ENCODE measurements at places on chromosomes 11 and 22.
A peak's percentile ranks its signal among the peaks of the same experiment; 100 is the strongest.

DNA sequence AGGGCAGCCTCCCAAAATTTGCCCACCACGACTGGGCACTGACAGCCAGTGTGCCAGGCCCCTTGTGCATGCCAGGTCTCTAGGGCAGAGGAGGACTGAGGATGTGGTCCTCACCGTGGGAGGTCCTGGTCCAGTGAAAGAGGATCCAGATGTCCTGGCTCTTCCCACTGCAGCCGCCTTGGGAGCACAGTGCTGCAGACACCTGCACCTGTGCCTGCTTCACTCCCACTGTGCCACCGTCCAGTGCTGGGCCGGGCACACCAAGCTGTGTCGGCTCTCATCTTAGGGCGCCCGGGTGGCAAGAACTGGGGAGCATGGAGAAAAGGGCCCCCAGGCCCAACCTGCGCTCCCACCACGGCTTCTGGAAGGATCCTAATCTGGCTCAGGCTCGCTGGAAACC is 1147.1 kb downstream of the BRD1 start:
- DNase-seq, result no peak

GRCh38 chr11:119363851-119364590 is 17.5 kb downstream of the USP2 start:
- DNase-seq, result peak; percentile 77

- no peak for DNase-seq
Measured at GRCh38 chr22:20115691-20116375, at the start of gene RANBP1. RANBP1 (plus strand) TSS chr22:20116104; CDS start chr22:20116185, 81 bp downstream.

DNA sequence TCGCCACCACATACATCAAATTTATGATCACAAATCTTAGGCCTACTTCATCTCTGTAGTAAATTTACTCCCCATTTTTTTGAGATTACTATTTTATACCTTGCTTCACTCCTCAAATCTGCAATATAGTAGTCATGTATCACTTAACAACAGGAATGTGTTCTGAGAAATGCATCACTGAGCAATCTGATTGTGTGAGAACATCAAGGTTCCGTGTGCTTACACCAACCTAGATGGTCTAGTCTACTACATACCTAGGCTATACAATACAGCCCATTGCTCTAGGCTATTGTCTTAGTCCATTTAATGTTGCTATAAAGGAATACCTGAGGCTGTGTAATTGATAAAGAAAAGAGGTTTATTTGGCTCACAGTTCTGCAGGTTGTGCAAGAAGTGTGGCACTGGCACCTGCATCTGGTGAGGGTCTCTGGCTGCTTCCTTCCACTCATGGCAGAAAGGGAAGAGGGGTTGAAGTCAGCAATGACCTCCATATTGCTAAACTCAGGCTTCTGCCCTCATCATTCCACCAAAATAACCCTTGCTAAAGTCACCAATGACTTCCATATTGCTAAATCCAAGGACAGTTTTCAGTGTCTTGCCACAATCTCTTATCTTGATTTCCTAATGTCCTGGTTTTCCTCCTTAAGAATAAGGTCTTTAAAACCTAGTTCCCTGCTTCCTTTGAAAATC is 140.3 kb downstream of the RBFOX2 start:
- no peak for DNase-seq

DNA sequence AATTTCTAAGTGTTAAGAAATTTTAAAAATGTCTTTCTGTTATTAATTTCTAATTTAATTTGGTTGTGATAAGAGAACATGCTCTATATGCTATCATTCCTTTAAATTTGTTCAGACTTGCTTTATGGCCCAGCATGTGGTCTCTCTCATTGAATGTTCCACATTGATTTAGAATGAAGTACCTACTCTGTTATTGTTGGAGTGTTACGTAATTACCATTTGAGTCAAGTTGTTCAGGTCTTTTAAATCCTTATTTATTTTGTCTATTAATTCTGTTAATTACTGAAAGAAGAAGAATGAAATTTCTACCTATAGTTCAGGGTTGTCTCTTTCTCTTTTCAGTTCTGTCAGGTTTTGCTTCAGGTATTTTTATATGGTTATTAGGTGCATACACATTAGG is 57.0 kb downstream of the PRMT3 start:
- DNase-seq, result peak; percentile 54

DNA sequence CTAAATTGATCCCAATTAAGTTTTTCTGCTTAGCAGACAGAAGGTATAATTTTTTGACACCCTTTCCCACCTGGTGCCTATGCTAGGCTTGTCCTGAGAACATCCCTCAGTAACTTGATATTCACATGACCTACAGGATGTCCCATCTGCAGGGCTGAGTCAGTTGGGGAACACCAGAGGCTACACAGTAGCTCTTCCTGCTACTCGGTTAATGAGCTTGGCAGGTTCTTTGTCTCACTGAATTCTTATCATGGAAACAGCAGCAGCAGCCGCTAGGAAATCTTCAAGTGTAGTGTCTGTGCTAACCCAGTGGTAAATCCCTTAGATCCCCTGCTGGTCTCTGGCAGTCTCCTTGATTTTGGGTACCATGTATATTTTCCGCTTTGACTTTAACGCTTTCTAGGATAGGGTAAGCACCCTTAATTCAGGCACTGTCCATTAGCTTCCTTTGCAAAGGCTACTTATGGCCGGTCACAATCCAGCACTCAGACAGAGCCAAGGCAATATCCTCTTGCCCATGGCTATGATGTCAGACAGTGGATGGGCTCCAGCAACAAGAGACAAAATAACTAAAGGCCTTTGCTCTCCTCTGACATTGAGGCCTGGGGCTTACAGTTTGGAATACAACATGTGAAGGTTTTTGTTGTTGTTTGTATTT is 8.5 kb downstream of the MRPL16 start:
- peak; percentile 38 for DNase-seq

DNA sequence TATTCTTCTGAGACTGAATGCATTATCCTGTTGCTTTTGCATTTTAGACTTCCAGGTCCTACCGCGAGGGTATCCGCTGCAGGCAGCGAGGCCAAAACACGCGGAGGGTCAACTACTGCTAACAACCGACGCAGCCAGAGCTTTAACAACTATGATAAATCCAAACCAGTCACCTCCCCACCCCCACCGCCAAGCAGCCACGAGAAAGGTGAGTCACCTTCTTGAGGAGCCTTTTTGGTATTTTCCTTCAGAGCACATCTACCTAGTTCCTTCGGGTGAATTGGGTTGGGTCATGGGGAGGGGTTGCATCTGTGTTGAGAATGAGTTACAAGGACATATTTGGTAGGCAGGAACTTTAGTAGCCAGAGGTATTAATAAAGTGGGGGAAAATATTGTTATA is 179.8 kb downstream of the NAV2 start:
- no peak for DNase-seq

- DNase-seq, result no peak
Measured at GRCh38 chr11:94975599-94975998, 2.1 kb downstream of the KDM4D start.

DNA sequence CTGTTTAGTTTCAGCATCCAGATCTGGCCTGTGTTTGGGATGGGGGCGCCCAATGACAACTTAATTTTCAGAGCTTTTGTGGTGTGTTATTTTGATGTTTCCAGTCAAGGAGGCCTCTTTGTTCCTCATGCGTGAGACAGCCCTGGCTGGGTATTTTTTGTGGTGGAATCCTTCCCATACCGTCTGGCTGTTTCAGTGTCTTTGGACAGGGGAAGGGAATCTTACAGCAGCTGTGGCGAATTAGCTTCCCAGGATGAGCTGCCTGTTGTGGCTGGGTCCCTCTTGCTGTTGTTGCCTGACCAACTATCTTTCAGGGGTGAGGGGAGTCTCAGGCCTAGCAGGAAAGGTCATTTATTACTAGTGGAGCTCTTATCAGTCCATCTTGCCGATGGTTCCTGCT is 138.8 kb downstream of the ARHGAP20 start:
- no peak for DNase-seq

- no peak for DNase-seq
Measured at GRCh38 chr11:3189196-3189843, 24.2 kb upstream of the OSBPL5 start.

GRCh38 chr11:92361551-92361950 is 136.9 kb downstream of the FAT3 start:
- no peak for DNase-seq

DNA sequence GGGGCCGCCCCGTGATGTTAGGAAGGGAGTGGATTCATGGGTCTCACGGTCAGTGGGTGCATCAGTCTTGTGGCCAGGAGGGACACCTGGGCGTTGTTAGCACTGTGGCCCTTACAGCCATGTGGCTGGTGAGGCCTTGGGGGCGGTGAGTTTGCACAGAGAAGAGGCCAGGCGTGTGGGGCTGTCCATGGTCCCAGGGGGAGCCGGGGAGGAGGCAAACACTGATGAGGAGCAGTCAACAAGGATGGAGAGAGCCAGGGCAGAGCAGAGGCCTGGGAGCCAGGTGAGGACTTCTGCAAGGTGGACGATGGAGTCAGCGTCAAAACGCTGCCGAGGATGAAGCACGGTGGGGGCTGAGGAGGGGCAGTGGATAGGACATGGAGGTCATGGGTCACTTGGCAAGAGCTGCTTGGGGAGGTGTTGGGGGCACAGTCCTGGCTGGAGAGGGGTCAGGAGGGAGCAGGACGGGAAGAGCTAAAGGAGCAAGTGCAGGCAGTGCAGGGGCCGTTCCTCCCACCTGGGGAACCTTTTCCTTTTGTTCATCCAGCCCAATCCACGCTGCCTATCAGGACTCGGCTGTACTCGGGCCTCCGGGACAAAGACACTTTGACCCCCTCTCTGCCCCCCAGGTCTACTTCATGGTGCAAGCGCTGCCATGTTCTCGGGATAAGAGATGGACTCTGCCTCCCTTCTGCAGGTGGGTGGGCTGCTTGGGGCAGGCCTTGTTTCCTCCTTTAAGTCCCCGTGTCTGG is 801.1 kb downstream of the TBC1D22A start:
- no peak for DNase-seq

- DNase-seq, result peak; percentile 98
Measured at GRCh38 chr22:35524966-35525686, 15.5 kb upstream of the RASD2 start.

- DNase-seq, result no peak
Measured at GRCh38 chr11:131463649-131464425, 93.4 kb downstream of the NTM start.

DNA sequence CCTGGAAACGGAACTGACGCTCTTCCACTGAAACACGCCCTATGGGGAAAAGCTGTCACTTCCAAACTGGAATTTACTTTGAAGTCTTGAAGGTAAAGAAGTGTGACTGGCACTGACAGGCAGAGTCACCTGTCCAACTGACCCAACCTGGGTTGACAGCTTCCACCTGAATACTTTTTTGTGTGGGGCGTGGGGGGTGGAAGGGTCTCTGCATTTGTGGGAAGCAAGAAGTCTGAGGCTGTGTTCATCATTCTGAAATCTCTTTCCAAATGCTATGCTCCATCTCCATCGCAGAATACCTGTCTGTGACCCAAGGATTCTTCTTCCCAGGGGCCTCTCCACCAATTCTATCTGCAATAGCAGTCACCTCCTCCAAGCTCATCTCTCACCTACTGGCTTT is 7.8 kb downstream of the IFT27 start:
- DNase-seq, result no peak

DNA sequence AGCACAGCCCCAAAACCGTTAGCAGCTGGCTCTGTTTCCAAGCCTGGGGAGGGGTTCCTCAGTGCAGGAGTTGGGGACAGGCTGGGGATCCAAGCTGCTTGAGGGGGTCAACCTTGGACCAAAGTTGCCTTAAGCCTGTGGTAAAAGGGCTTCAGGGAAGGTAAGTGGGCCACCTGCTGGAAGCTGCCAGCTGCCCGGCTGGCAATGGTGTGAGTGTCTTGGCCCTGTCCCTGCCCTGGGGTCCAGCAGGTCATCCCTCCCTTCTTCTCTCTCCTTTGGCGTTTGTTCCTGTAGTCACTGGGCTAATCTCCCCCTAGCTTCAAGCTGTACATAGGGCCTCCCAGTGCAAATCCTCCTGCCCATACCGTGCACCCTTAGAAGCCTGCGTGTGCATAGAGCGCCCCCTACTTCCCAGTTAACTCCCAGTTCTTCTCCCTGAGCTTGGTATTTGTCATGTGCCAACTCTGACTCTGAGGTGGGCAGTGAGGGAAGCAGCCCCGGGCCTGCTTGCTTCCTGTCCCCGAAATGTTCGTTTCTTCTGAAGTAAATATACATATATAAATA is 4.4 kb downstream of the TMEM258 start:
- peak; percentile 56 for DNase-seq

DNA sequence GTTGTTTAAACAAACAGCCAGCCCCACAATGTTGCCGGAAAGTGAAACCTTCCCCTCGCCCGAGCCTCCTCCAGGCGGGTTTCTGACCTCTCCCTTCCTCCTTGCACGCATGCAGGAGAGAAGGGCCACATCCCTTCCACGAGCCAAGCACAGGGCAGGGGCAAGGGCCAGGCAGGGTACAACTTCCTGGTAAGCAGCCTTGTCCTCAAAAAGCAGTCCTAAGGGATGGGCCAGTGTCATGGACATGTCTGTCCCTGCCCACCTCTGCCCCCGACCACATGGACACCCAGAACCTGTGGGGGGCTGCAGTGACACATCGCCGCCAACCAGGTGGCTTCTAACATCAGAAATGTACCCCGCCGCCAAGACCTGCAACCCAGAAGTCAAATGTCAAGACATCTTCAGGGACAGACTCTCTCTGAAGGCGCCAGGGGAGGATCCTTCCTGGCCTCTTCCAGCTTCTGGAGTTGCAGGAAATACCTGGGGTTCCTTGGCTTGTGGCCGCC is 145.3 kb downstream of the CRYBB2 start:
- DNase-seq, result no peak

- peak; percentile 11 for DNase-seq
Measured at GRCh38 chr11:15655552-15655951, 540.8 kb downstream of the INSC start.

GRCh38 chr11:32573228-32573627 is 10.4 kb upstream of the EIF3M start:
- no peak for DNase-seq

GRCh38 chr11:46181843-46182424 is 60.7 kb upstream of the PHF21A start:
- DNase-seq, result no peak

DNA sequence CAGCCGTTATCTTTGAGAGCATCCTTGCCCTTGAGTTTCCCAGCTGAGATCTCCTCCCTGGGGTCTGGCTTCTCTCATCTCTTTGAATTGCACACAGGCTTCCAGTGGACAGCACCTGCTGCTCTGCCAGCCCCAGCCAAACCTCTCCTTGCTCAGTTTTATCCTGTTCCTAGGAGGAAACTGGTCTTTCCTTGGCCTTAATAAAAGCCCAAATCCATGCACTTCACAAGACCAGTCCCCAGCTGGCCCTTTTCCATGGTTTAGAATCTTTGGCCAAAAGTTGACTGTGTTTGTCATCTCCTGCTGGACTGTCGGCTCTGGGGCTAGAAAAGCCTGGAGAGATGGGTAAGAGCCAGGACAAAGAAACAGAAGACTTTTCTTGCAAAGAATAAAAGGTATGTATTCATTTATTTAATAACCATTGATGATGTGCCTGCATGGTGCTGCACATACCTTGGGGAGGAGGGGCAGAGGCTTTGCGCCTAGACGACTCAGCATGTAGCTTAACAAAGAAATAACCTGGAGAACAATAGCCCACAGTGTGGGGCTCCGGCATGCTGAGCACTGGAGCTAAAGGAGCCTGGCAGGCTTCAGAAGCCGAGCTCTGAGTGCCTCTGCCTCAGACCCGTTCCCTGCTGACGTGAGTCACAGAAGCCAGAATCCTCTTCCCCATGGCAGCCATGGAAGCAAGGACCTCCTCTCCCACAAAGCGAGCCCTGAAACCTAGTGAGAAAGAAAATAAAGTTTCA is 319.3 kb upstream of the B3GAT1 start:
- peak; percentile 12 for DNase-seq

GRCh38 chr11:109514313-109515018 is 92.5 kb downstream of the C11orf87 start:
- DNase-seq, result no peak

Data from NCI-H69 (cell line).